D721Med (cell line): ENCODE measurements at places on chromosomes 12 and 14.

GRCh38 chr12:106425061-106425702 lies 67.6 kb downstream of the POLR3B start:
- no peak for DNase-seq

DNA sequence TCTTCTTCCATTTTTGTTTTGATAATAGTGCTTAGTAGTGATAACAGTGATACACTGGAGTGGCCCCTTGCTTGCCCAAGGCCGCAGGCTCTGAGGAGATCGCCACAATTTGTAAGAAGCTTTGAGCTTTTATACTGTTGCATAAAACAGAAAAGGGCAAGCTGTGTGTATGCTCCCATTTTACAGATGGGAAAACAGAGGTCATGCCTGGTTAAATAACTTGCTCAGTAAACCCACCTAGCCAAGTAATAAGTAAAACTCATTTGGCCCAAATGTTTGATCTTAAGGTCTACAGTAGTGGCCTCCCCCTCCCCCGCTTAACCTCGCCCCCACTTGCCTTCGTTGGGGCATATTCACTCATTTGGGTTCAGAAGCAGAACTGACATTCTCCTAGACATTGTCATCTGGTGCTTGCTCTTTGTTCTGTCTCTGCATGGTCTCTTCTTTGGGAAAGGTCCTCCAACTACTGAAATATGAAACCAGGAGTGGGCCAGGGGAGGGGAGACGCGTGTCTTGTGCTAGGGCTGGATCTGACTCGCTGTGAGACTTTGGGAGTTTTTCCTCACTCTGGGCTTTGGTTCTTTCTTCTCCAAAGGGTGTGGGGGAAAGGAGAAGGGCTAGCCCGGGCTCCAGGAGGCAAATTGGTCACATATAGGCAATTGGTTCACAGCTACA lies 88.1 kb downstream of the PAPOLA start:
- no peak for DNase-seq

DNA sequence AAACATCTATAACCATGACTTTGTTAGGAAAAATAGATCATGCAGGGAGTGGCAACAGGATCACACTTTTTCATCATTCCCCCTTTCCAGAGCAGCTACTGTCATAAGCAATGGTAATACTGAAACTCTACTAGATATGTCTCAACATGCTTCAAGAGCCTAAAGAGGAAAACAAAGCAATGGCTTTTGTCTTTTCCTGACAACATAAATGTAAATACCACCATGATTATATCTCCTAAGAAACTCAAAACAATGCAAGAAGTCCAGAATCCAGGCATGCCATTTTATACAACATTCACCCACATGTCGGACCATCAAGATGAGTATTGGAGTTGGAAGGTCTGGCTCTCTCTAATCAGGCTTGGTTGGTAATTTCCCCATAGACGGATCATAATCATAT lies 78.7 kb downstream of the KIF21A start:
- DNase-seq, result no peak

DNA sequence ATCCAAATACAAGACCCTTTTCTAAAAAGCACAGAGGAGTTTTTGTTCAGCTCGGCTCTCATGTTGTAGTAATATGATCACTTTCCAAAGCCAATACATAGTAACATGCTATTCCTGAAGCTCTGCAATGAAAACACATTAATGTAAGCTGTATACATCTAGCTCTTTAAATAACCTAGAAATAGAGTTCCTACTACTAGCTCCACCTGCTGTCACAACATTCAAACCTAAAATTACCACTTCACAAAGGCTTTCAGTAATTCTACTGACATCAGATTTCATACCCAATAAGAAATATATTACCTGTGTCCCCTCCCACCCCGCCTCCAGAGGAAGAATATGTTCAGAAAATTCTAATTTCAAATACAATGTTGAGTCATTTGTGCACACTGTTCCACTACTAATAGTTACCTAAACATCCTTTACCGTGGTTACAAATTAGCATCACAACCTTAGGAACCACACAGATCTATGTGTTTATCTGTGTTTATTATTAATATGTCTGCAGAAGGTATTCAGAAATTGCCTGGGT lies 17.8 kb downstream of the EFCAB11 start:
- DNase-seq, result no peak

DNA sequence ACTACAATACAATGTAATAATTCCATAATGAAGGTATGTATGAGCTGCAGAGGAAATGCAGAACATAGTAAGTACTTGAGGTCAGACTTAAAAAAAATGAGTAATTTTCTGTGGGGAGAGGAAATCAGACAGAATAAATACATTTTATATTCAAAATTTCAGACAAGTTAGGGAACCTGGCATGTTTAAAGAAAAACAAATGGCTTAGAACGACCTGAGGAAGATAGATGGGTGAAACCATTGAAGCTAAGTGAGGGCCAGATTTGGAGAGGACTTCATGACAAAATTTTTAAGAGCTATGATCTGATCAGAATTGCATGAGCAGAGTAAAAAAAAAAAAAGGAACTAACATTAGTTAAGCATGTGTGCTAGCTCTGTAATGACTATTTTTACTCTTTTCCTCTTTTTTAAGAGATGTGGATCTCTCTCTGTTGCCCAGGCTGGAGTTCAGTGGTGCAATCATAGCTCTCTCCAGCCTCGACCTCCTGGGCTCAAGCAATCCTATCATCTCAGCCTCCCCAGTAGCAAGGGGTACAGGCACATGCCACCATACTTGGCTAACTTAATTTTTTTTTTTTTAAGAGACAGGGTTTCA lies 157.6 kb upstream of the PDE3A start:
- no peak for DNase-seq

- DNase-seq, result no peak
These were observed 298.7 kb downstream of the RPL10L start for GRCh38 chr14:46352844-46353243.

DNA sequence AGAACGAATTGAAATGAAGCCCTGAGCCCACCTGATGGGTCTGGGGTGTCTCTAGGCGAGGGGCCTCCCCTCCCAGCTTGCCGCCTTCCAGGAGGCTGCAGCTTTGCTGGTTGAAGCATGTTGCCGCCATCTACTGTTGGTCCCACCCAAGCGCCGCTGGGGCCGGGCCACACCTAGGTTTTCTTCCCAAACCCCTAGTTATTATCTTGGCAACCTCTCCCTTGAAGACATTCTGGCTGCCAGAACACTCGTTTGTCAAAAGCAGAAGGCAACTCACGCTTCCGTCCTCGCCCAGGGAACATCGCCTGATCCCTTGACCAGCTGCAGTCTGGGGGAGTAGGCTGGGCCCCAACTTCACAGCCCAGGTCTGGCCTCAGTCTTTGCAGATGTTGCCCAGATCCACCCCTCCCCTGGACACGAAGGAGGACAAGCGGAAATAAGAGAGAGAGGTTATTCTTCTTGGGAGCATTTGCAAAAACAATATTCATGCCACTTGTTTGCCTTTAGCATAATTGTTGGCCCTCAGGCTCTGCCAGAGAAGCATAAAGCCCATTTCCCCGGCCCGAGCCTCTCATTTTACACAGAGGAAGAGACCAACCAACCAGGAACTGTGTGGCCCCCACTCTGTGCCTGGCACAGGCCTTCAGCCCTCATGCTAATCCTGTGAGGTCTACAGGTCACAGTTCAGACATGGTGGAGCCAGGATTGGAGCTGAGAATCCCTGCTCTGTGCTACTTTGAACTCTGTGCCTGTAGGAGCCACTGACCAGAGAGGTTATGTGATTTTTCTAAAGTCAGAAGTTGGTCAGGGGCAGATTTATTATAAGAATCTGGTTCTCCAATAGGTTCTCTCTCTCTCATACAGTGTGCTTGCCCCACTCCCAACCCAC lies 6.8 kb downstream of the EMP1 start:
- DNase-seq, result no peak

GRCh38 chr14:30191639-30192279 lies 264.1 kb upstream of the PRKD1 start:
- no peak for DNase-seq

- peak; percentile 22 for DNase-seq
These were observed at the start of gene LBHD2 for GRCh38 chr14:103084021-103084919. LBHD2 (plus strand) TSS chr14:103084210; CDS start chr14:103086013, 1,803 bp downstream.

- DNase-seq, result no peak
These were observed 26.3 kb downstream of the ITGA7 start for GRCh38 chr12:55681142-55682077.

DNA sequence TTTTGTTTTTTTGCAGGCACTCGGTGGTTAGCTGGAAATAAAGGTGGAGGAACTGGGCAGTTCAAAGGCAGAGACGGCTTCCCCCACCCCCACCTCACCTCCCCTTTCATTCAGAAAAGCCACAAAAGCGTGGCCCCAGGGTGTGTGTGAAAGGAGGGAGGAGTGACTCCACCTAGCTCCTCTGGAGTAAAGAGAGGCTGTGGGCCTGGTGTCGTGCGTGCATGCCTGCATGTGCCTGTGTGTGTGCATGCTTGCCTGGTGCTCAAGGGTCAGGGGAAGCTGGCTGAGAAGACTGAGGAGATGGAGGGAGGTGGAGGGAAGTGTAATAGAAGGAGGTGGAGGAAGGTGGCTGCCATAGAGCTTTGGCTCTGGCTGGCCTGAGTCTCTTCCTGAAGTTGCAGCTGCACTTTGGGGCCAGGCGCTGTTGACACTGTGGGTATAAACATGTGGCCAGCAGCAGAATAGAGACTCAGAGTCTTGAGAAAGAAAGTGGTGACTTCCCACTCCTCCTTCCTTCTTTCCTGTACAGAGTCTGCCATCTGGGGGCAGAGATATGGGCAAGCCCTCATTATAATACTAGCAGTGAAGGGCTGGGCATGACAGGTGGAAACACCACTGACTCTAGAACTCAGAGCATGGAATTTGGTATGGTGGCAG lies 36.9 kb upstream of the SINHCAF start:
- no peak for DNase-seq

GRCh38 chr14:93064411-93065271 lies 51.1 kb downstream of the ITPK1 start:
- no peak for DNase-seq

DNA sequence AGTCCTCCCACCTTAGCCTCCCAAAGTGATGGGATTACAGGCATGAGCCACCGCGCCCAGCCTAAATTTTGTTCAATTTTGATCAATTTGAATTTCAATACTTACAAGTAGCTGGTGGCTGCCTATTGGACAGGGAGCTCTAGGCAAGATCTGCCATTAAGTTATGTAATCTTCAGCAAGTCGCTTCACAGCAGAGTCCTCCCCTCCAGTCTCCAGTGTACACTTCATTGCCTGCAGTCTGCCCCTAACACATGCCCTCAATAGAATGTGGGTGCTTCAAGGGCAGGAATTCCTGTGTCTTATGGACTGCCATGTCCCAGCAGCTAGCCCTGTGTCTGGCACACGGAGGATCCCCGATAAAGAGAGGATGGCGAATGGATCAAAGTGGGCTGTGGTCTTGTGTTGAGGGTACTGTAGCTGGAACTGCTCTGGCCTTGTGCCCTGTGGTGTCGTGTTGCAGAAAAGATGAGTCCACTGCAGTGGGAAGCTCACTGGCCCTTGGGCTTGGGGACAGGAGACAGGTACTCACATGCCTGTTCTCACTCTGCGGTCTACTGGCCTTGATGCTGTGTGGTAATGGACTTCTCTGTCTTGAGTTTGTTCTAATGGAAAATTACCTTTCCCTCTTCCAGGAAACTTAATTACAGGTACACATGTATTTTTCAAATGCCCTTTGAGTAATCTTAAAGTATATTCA lies 67.6 kb downstream of the TECPR2 start:
- DNase-seq, result no peak

DNA sequence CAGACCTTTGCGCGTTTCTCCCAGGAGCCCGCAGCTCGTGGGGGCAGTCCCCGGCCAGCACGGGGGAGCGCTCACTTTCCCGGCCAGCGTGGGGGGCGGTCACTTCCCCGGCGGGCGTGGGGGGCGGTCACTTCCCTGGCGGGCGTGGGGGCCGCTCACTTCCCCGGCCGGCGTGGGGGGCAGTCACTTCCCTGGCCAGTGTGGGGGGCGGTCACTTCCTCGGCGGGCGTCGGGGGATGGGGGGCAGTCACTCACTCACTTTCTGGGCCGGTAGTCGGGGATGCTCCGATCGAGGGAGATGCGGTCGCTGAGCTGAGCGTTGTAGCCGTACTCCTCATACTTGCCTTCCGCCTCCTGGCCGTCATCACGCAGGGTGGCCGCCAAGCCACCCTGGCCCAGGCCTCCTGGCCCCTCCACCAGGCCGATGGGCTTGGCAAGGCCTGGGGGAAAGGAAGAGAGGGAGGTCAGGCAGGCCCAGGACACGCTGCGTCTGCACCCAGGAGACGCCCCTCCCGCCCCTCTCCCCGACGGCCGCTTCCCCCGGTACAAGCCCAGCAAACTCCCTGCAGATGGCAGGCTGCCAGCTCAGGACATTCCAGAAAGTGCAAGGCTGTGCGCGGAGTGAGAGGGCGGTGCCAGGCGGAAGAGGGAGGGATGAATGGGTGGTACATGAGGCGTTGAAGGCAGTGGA lies 43.3 kb downstream of the GALNT9 start:
- no peak for DNase-seq

- DNase-seq, result no peak
These were observed 221.8 kb downstream of the SLC41A2 start for GRCh38 chr12:104736307-104736706.

- DNase-seq, result no peak
These were observed 44.4 kb downstream of the ARHGAP5 start for GRCh38 chr14:32121536-32121935.

GRCh38 chr12:107670999-107671643 lies 14.5 kb upstream of the PWP1 start:
- no peak for DNase-seq

- no peak for DNase-seq
These were observed 137.1 kb downstream of the BRMS1L start for GRCh38 chr14:35963209-35963608.

DNA sequence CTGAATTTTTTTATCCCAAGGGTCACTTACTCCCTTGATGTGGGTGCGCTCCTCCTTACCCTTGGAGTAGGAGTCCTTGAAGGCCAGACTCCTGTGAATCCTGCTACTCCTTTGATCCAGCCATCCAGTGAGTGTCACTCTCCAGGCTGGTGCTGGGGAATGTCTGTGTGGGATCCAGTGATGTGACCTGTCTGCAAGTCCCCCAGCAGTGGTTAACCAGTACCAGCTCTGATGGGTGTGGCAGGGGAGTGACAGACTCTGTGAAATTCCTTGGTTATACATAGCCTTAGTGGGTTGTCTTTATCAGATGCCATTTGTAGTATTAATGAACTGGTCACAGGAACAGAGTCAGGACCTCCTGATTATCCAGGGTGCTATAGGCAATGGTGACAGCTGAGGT lies 409.5 kb upstream of the LMO3 start:
- DNase-seq, result no peak

GRCh38 chr12:32486158-32486557 lies 86.8 kb downstream of the FGD4 start:
- no peak for DNase-seq

GRCh38 chr12:131163189-131163738 lies 209.6 kb downstream of the ADGRD1 start:
- no peak for DNase-seq

GRCh38 chr12:108649669-108650068 lies 16.0 kb upstream of the SELPLG start:
- DNase-seq, result no peak

GRCh38 chr14:80615831-80616230 lies 325.7 kb downstream of the CEP128 start:
- DNase-seq, result no peak
